Dorsolateral prefrontal cortex (tissue), 122 donors: ENCODE measurements at places on chromosomes 7 and 10.

DNA sequence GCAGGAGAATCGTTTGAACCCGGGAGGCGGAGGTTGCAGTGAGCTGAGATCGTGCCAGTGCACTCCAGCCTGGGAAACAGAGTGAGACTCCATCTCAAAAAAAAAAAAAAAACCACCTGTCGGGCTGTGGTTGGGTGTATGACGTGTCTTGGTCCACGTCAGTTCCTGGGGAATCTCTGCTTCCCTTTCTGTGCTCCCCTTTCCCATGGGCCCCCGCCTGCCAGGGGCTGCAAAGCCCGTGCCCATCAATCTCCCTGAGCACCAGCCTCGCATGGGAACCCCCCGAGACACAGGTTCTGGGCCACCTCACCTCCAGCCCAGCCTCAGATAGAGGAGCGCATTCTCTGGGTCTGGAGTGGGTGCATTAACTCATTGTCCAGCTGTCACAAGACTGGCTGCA lies 2.3 kb upstream of the SH2B2 start:
- DNase-seq, result no peak

DNA sequence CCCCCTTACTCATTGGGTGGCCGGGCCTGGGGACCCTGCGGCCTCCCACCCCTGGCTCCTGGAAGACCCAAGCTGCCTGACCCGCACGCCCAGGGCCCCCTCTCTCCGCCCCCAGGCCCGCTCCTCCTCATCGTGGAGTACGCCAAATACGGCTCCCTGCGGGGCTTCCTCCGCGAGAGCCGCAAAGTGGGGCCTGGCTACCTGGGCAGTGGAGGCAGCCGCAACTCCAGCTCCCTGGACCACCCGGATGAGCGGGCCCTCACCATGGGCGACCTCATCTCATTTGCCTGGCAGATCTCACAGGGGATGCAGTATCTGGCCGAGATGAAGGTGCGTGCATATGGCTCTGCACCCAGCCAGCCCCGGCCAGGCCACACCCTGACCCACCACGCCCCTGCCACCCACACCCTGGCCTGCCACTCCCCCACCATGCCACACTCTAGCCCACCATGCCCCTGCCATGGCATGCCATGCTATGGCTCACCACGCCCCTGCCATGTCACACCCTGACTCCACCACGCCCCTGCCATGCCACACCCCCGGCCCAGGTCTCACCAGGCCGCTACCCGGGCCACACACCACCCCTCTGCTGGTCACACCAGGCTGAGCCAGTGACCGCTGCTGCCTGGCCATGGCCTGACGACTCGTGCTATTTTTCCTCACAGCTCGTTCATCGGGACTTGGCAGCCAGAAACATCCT lies 18.7 kb upstream of the CSGALNACT2 start:
- peak; percentile 40 for DNase-seq

DNA sequence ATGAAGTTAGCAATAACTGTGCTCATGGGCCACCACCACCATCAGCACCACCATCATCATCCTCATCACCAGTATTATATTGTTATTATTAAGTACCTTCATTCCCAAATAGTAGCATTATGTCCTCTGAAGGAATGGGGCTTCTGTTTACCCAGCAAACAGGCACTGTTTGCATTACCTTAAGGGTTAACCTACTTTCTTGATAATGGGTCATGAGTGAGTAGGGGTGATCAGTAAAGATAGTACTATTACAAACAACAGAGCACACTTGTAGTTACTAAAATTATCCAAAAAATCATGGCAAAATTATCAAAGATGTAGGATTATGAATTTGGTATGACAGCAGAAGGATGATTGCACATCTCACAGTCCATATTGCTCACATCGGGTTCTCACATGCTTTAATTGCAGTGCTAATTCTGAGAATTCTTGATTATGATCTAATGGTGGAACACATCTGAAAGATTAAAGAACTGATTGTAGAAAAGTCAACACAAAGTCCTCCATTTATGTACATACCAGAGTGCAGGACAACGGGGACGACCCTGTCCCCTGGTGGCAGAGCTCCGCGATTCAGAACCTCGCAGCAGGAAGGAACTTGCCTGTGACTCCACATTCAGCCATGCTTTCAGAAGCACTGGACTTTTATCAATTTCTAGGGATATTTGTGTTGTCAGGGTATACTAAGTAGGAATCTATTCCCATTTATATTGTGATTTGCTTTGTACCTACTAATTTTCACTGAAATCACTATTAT lies 31.0 kb downstream of the PDE1C start:
- peak; percentile 50 for DNase-seq

- DNase-seq, result no peak
Measured at GRCh38 chr7:7956531-7957128, 12.0 kb upstream of the GLCCI1 start.

GRCh38 chr7:732094-732541 lies 5.0 kb upstream of the PRKAR1B start:
- DNase-seq, result no peak

- DNase-seq, result peak; percentile 53
Measured at GRCh38 chr7:15561835-15562234, at the start of gene AGMO. Gene AGMO, minus strand, starts transcription at chr7:15562015.

- no peak for DNase-seq
Measured at GRCh38 chr10:124072541-124072940, 20.9 kb downstream of the CHST15 start.

DNA sequence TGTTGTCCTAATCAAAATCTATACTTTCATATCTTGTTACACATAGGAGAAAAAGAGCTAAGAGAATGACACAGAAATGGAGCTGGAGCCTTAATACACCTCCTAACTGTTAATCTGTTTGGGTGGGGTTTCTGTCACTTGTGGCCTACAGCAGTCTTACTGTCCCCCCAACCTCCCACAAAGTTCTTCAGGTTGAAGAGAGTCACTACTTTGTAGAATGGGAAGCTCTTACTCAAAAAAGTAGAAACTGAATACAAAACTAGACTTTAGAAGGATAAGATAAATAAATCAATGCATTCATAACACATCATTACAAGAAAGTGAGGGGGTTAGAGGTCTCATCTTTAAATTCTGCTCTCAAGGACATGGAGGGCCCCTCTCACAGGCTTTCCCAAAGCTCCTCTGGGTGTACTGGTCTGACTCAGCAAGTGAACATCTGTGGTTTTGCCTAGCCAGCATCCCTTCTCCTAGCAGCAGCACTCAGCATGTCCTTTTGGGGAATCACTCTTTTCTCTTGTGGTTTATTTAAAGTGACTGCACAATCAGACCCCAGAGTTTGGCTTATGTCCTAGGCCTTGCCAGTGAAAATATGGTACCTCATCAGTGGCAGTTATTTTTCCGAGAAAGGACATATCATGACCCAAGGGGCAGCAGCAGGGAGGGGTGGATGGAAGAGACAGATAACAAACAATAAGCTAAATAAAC lies 2.0 kb upstream of the BLVRA start:
- DNase-seq, result peak; percentile 22

GRCh38 chr7:135938563-135938962 lies 38.6 kb downstream of the MTPN start:
- no peak for DNase-seq

DNA sequence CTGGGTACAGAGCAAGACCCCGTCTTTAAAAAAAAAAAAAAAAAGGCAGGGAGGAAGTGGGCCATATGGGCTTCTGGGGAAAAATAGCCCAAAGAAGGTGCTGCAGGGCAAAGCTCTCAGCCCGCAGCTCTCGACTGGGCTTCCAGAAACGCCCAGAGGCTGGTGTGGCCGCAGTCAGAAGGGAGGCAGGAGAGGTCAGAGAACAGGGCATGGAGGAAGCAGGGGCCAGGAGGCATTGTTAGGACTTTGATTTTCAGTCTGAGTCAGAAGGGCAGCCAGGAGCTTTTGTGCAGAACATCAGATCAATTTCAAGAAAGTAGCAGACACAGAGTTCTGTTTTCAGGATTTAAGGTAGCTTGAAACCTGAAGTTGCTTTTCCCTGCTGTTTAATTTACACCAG lies 35.3 kb upstream of the CYTH3 start:
- DNase-seq, result no peak

- no peak for DNase-seq
Measured at GRCh38 chr7:110283056-110283455, 807.9 kb upstream of the LRRN3 start.

GRCh38 chr7:122984021-122984420 lies 11.5 kb downstream of the TAS2R16 start:
- no peak for DNase-seq

DNA sequence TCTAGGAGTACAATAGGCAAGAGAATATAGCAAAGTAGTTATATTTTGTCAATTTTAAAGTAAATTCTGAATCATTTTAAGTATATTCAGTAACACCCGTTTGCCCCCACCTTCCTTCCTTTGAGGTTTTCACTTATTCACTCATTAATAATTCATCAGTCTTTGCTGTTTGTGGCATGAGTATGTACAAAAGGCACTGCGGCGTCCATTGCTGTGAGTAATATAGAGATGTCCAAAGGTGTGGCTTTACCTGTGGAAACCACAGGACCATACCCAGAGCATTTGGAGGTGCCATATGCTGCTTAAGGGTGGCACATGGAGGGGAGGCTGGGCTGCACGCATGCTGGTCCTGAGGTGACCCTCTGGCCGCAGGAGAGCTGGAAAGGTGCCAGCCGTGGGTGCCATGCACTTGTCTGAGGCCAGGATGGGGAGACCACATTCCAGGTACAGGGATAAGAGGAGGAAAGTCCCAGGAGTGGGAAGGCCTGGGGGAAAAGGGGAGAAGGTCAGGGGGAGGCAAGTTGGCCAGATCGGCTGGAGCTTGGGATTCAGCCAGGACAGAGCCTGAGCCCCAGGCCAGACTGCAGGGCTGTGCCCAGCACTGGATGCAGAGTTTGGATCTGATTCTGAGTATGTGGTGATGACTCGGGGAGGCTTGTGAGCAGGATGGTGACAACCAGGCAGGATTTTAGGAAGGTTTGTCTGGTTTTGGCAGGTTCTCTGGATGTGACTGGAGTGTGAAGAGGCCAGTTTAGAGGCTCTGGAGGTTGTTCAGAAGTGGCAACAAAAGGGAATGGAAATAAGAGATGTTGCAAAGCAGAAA lies 223.4 kb downstream of the MGMT start:
- no peak for DNase-seq

DNA sequence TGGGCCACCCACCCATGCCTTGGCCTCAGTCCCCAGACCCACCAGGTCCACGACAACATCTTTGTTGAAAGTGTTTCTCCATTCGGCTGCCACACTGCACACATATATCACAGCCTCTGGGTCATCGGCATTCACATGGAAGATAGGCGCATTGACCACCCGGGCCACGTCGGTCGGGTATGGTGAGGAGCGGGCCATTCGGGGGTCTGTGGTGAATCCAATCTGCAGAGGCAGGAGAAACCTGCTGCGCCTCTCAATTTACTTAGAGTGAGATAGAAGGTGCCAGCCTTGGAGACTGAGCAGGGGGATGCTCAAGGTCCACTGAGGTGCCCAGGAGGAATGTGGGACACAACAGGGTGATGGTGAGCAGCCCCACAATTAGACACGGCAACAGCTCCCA lies 16.4 kb downstream of the OGDHL start:
- DNase-seq, result no peak

DNA sequence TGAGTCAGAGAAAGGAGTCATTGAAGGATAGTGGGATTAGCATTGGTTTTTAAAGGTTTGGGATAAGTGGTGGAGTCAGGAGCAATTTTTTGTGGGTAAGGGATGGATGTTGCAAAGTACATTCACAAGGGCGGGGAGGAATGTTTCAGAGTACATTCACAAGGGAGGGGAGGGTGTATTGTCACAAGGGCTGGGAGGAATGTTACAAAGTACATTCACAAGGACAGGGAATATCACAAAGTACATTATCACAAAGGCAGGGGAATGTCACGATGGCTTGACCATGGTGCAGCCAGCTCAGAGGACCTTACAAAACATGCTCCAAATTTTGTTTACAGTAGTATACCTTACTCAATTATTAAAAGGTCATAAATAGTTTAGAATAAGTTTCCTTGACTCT lies 30.3 kb downstream of the C1GALT1 start:
- DNase-seq, result no peak

GRCh38 chr10:131733596-131733995 lies 167.2 kb upstream of the PPP2R2D start:
- DNase-seq, result no peak

GRCh38 chr10:78584681-78585080 lies 484.1 kb upstream of the ZMIZ1 start:
- DNase-seq, result no peak

GRCh38 chr10:29908962-29909361 lies 150.4 kb downstream of the JCAD start:
- DNase-seq, result no peak
